ENCODE measurements at places on chromosomes 4 and X.

DNA sequence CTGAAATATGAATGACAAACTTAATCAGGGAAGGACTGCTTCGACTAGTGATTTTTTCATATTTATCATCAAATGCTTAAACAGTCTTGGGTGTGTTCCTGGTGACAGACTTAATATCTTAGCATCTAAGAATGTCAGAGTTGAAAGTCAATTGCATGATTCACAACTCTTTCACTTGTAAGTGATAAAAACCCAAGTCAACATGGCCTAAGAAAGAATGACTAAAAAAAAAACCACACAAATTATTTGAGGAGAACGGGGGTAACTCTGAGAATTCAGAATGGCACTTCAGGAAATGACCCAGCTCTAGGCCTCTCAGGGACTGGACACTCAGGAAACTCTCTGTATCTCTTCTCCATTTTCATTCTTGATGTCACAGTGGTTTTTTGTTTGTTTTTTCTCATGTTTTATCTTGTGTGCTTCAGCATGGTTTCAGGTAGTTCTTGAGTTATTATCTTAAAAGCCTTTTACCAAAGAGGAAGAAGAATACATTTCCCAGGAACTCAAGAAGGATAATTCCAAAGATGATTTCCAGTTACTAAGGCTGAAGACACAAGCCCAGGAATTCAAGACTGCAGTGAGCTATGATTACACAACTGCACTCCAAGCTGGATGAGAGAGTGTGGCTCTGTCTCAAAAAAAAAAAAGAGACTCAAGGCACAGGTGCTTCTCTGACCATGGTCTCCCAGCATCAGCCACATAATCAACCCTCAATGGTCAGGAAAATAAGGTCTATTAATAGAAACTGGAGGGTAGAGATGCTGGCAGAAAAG is 1697.8 kb upstream of the IGFBP7 start:
- no peak for DNase-seq

- DNase-seq, result no peak
These were observed 60.6 kb downstream of the GABRA2 start for GRCh38 chr4:46329118-46329976.

GRCh38 chrX:94178145-94178788 is 504.3 kb downstream of the FAM133A start:
- no peak for DNase-seq

DNA sequence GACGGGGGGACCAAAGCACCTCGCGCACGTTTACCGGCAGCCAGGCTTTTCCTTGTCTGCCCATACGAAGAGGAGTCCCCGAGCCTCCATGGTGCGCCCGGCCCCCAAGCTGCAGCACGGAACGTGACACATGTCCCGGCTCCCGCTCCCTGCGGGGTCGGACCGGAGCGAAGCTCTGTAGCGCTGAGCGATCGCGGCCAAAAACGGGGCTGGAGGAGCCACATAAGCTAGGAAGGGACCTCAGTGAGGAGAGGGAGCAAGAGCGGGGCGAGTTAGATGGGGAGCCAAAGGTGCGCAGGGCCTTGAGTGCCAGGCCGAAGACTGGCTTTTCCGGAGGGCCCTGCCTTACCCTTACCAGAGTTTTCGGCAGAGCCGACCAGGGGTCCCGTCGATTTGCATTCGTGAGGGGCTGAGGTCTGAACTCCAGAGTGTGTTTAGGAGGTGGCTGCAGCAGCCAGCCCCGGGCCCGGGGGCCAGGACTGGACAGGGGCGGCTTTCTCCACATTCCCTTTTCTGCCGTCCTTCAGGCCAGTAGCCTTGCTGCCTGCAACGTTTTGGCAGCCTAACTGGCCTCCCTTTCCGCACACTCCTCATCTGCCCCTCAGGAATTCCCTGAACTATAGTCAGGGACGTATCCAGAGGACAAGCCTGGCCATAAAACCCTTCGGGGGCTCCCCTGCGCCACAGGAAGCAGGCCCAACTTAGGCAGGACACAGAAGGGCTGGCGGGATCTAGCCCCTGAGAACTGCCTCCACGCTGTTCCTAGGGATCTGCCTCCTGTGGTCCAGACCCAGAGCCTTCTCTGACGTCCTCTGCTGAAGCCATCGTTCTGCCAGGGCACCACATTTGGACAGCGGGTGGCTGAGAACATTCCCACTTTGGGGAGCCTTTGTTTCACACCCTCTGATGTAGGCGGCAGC is 689 bp downstream of the SSR4 start:
- no peak for DNase-seq

GRCh38 chr4:102388611-102389010 is 43.3 kb upstream of the SLC39A8 start:
- no peak for DNase-seq

Data from activated CD8-positive, alpha-beta memory T cell treated with anti-CD3 and anti-CD28 coated beads for 1 hour (primary cell).